Activated CD4-positive, alpha-beta T cell treated with anti-CD3 and anti-CD28 coated beads for 4 hours (primary cell): ENCODE measurements at places on chromosomes 7 and 10.

GRCh38 chr7:20508109-20508508 is 107.4 kb upstream of the ABCB5 start:
- DNase-seq: no peak

GRCh38 chr7:84195295-84196060 is 889 bp upstream of the SEMA3A start:
- DNase-seq: no peak

DNA sequence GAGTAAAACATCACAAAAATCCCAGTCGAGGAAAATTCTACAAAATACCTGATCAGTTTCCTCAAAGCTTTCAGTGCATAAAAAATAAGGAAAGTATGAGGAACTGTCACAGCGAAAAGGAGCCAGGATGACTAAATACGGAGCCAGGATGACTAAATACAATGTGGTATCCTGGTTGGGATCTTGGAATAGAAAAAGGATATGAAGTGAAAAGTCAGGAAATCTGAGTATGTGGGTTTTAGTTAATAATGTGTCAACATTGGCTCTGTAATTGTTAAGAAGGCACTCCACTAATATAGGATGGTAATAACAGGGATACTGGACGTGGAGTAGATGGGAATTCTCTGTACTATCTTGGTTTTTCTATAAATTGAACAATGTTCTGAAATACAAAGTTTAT is 175.5 kb downstream of the SUGCT start:
- no peak for DNase-seq

- DNase-seq: no peak
Observed at GRCh38 chr10:71486484-71487114, 89.9 kb downstream of the CDH23 start.

GRCh38 chr7:76217942-76218566 is 16.4 kb downstream of the SRRM3 start:
- DNase-seq: no peak

DNA sequence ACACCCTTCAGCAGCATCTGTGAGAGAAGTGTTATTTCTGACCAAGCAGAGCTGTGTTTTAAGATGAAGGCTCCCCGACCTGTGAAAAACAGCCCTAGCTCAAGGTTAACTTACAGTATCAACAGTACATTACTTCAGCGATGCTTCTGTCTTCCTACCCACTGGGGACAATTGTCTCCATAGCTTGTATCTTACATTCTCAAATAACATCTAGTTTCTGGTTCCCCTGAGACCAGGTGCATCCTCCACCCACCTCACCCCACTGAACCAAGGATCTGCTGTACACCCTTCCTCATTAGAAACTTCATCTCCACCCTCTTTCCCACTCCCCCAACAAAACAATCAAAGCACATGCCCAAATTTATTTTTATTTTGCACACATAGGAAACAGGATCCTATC is 102.0 kb downstream of the VOPP1 start:
- no peak for DNase-seq

GRCh38 chr7:155846156-155846555 is 33.9 kb upstream of the SHH start:
- no peak for DNase-seq

DNA sequence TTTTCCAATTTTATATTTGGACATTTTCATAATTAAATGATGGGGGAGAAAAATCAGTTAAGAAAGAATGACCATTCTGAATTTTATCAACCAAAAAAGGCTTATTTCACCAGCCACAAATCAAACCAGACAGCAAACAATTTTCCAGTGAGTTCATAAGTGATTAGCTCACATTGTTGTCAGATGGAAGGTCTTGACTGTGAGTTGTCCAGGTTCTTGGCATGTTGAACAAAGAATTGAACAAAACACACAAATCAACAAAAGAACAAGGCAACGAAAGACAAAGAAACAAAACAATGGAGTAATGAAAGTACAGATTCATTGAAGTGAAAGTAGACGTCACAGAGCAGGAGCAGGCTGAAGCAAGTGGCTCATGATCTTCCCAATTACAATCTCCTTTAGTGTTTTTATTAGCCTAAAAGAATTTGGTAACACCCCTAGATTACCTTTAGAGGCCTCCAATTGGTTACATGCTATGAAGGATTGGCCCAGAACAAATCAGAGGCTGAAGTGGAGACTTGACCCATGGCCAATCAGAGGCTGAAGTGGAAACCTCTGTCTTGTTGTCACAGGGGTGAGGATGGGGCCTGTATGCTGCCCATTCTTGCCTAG is 248.7 kb downstream of the NEBL start:
- DNase-seq: no peak

DNA sequence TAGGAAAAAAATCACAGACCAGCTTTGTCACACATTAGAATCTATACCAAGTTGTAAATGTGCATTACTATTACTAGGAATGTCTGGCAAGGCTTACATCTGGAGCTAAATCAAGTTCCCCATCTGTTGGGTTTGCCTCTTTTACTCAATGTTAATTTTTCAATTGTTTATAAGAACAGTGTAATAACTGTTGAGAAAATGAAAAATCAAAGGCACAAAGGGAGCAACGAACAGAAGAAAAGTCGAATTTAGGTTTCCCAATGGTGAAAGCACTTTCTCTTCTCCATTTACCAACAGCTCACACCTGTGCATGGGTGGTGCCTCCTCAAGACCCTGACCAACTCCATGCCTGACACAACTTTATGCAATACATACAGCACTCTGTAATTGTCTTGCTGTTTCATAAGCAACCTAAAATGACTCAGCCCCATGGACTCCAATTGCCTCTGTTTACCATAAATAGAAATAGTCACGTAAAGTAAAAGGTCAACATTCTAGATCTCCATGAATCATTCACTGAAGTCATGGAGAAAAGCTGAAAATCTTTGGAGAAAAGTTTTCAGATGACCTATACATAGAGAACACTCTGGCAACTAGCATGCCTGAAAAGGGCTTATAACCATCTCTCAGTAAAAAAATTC is 95.5 kb upstream of the KCNIP2 start:
- DNase-seq: no peak

GRCh38 chr7:15626041-15626440 is 60.4 kb downstream of the MEOX2 start:
- DNase-seq: no peak

DNA sequence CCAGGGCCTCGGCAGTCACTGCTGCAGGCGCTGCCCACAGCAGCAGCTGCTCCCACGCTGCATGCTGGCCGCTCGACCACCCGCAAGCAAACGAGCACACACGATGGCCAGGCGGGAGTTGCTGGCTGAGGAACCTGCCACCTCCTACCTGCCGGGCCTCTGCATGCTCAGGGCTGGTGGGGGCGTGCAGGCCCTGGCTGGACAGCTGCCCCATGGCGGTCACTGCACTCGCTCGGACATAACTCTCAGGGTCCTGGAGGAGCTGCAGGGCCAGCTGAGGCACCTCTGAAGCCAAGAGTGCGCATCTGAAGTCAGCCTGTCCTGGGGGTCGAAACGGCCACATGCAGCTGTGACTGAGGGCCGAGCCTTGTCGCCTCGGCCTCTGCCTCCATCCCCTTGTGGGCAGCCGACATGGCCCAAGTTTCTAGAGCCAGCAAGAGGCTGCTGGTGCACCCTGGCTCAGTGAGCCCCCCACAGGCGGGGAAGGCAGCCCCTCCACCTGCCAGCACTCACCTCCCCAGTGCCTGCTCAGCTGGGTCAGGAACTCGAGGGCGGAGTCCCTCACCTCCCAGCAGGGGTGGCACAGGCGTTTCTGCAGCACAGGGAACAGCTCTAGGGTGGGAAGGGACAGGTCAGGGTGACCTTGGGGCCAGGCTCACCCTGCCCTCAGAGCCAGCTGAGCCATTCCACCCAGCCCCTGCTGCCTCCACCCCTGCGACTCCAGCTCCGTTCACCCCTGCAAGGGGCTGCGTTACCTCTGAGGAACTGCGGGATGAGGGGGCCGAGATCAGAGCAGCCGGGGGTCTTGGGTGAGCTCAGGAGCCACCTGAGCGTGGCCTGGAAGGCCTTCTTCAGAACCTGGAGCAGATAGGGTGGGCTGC is 16.1 kb downstream of the BRAT1 start:
- no peak for DNase-seq

DNA sequence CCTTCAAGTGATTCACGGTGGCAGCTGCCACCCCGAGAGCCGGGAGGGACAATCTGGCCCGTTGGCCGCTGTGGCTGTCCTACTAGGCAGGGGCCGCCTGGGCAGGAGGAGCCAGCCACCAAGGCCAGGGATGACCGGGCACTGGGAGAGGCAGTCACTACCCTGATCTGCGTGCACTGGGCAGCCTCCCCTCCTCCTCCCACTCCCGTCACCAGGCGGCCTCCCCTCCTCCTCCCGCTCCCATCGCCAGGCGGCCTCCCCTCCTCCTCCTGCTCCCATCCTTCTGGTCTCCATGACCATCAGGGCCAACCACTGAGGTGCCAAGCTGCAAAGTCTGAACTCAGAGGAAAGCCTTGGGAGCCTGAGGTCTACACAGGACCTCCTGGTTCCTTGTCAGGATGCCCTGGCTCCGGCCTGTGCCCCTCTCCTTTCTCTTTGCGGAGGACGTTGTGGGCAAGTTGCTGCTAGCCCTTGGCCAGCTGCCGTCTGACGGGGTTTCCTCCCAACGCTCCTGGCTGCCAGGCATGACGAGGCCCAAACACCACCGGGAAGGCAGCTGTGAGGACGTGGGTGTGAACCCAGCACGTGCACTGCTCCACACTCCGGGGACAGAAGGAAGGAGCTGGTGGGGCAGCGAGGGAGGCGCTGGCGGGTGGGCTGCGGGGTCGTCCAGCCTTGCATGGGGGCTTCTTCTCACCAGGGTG is 131.1 kb downstream of the WDR37 start:
- DNase-seq: no peak

- DNase-seq: no peak
Observed at GRCh38 chr10:3122486-3123205, 49.9 kb downstream of the PITRM1 start.

GRCh38 chr10:131655101-131655849 is 245.5 kb upstream of the PPP2R2D start:
- no peak for DNase-seq

- DNase-seq: no peak
Observed at GRCh38 chr10:79262959-79263746, 84.1 kb upstream of the PPIF start.

GRCh38 chr7:103824251-103824650 is 165.2 kb downstream of the RELN start:
- DNase-seq: no peak

DNA sequence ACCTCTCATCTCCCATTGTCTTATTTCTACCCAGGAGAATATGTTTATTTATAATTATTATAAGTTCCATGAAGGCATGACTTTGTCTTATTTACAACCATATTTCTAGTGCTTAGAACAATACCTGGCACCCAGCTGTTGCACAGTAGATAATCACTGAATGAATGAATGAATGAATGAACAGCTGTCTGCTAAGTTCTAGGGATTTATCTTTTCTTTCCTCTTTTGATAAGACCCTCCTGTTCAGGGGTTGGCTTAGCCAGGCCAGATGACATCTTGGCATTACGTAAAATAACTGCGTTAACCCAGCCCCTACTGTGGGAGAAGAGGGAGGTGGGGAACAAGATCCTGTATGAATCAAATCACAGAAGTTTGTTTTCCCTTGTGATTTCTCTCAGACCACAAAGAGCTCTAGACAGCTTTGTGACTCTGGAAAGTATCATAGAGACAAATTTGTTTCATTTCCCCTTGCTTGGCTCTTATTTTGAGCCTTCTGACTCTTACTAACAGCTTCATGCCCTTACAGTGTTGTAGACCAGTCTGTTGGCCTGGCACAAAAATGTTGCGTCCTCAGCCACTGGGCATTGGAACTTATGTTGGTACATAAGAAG is 8.4 kb downstream of the ZNF862 start:
- no peak for DNase-seq

- no peak for DNase-seq
Observed at GRCh38 chr7:155227004-155227787, 70.5 kb upstream of the INSIG1 start.

DNA sequence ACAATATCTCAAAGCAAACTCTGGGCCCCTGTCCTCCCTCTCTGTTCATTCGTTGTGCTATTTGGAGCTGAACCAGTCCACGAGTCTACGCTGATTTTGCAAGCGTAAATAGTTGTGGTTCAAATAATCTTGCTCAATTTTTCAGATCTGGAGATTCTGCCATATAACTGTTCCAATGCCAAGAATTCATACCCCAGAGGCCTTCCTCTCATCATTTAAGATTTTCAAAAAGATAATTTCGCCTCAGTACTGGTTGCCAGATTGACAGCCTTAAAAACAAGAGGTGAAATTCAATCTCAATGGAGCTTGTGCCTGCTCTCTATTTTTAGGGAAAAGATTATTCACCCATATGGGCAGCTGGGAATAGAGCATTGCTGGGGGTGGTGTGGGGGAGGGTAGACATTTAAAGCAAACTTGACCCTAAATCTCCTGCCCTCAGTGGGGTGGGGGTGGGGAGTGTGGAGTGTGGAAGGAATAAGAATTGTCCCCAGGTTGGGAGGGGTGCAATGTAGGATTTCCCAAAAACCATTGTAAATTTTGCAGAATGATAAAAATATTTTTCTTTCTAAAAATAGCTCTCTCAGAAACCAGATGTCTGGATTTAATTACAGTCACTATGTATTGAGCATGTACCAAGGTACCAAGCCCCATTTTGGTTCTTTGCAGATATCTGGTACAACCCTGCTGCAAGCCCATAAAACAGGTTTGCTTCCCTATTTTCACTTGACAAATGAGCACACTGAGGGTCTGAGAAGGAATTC is 104.7 kb upstream of the EEPD1 start:
- DNase-seq: no peak
